ENCODE measurements at places on chromosomes 12 and 14. TPM values are rescaled to one million over a fixed set of nuclear protein-coding genes. Genes with fewer than 3 reads are reported as not detected.

NYNRIN gene
- total RNA-seq, result 13.1 TPM

KRT83 gene
- not detected for total RNA-seq

TEX52 gene
- total RNA-seq, result not detected

CPM gene
- 20.4 TPM for total RNA-seq

DCN gene
- total RNA-seq, result 1,461 TPM
